ENCODE measurements at places on chromosomes 7 and 10.

GRCh38 chr7:17564678-17565212, 266.3 kb downstream of the AHR start:
- no peak for DNase-seq

DNA sequence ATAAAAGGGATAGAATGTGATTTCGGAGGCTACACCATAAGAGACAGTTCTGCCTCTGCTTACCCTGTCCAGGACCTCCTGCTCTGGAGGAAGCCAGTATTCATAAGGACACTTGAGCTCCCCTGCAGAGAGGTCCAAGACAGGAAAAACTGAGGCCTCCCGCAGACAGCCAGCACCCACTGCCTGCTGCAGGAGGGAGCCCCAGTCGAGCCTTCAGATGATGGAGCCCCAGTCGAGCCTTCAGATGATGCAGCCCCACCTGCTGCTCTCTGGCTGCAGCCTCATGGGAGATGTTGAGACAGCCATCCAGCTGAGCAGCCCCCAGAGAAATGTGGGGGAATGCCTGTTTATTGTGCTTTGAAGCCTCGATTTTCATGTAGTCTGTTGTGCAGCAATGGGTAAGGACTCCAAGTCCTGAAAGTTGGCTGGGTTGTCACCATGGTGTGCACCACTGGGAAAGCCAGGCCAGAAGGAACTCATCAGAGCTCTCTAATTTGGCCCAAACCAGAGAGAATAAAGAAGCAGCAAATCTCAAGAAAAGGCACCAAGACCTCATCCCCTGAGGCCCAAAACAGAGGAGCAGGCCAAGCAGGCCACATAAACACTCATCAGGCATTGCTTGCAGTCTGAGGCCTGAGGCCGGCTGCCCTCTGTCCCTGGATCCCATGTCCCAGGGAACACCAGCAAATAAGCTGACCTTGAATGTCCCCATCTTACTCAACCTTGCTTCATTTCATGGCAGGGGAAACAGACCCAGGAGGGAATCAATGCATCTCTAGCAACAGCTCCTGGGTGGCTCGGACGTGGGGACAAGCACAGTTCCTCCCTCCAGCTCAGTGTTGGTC, 30.9 kb downstream of the CALML5 start:
- no peak for DNase-seq

DNA sequence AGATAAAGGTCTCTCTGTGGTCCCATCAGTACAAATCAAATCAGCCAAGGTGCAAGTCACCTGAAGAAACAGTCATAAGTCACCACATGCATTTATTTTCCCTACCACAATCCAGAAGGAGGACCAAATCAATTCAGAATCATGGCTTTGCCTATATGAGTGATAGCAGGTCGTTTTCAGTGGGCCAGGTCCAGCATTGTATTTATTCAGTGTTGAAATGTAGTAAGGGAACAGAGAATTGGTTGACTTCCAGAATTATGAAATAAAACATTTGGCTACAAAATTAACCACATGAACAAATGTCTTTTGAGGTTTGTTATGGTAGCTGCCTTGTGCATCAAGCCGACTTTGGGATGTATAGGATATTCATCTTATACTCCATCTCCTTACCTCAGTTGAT, 88.4 kb downstream of the POLR1F start:
- no peak for DNase-seq

GRCh38 chr10:122188706-122189105, 82.4 kb upstream of the BTBD16 start:
- no peak for DNase-seq

- no peak for DNase-seq
Measured at GRCh38 chr10:46017733-46018132, 12.7 kb downstream of the NCOA4 start.

DNA sequence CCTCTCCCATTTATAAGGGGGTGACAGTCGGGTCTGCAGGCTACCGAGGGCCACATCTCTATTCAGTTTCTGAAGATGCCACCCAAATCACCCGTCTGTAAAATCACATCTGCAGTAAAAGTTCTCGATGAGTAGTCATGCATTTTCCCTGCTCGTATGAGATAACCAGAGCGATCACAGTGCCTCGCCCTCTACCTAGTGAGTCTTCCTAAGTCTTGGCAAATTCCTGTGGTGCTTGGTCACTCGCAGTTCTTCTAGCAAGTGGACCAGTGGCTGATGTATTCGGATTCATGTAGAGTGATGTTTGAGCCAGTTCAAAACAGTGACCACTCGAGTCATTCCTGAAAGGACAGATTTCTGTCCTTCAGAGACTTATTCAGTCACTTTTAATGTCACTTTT, 44.9 kb downstream of the INSYN2A start:
- no peak for DNase-seq

DNA sequence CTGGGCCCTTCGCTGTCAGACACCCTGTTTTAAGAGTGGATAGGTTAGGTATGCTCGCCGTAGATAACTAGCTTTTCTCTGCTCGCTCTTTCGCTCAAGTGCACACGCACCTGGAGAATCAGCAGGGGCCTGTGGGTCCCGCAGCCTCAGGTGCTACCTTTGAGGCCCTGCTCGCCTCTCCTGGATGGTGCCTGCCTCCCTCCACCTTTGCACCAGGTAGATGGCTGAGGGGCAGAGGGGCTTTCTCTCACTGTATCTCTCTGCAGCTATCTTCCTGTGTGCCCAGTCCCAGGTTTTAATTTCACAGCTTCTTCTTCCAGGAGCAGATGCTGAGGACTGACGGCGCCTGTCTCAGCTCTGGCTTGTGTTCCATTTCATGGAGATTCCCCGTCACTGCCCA, 227.9 kb downstream of the TCF7L2 start:
- DNase-seq = no peak
